DMS153 (cell line): ENCODE measurements at places on chromosomes 12 and 14.

DNA sequence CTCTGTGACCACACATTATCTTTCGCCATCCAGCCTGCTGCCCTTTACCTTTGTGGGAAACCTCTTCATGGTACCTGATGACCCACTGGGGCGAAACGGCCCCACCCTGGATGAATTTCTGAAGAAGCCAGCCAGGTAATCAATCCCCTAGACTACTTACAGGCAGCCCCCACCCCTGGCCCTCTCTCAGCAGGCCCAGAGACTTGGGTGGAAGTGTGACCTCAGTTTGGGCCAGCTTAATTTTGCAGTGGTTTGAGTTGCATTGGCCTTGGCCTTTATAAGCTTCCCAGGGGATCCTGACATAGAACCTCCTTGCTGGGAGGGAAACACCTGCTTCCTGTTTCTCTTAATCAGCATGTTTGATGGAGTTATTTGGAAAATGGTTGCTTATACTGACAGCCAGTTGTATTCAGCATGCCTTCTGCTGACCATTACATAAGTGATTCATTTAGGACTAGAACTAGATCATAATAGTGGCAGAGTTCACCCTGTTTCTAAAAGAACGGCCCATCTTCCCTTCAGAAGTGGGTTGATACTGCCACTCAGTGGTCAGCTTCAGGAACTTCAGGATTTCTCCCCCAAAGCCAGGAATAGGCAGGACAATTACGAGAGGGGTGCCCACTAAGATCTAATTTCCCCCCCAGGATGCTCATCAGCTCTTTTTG is 6.1 kb downstream of the SDR39U1 start:
- peak; percentile 63 for DNase-seq

- DNase-seq: no peak
These were observed 3.7 kb downstream of the SELPLG start for GRCh38 chr12:108629824-108630476.

GRCh38 chr12:25308756-25309155 is 58.0 kb upstream of the KRAS start:
- no peak for DNase-seq

DNA sequence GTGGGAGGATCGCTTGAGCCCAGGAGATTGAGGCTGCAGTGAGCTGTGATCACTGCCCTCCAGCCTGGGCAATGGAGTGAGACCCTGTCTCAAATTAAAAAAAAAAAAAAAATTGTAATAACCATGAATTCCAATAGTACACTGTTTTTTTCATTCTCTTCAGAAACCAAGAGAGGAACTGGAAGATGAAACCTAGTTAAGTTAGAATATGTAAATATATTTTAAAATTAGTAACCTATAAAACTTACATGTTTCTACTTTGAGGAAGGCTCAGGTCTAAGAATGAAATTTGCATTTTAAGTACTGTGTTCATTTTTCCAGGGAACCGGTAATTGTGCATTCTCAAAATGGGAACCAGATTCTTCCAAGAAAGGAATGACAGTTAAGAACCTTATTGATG is 18.8 kb downstream of the KNTC1 start:
- no peak for DNase-seq

DNA sequence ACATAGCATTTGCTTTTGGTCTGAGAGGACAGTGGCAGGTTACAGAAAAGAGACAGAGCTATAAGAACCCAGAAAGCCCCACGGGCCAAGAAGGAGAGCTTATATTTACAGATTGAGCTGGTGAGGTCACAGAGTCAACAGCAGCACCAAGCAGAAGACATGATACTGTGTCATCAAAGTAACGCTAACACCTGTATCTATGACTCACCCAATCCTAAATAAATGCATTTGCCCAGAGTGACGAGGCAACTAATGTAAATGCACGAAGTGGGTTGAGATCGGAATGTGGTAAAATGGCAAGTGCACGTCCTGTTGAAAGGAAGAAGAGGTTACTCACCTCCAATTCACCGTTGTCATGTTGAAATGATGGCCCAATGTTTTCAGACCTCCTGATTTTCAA is 6.7 kb upstream of the CD163L1 start:
- DNase-seq: peak; percentile 7

- no peak for DNase-seq
These were observed 307.0 kb downstream of the GLT1D1 start for GRCh38 chr12:129160282-129160681.

GRCh38 chr14:75803765-75804164 is 142.7 kb downstream of the TTLL5 start:
- DNase-seq: no peak

- no peak for DNase-seq
These were observed 198.4 kb downstream of the NELL2 start for GRCh38 chr12:44677724-44678123.

- DNase-seq: peak; percentile 83
These were observed 12.4 kb upstream of the C12orf75 start for GRCh38 chr12:105317942-105318621.
